Ovary (tissue), 10 donors: ENCODE measurements at places on chromosomes 5 and 9.

DNA sequence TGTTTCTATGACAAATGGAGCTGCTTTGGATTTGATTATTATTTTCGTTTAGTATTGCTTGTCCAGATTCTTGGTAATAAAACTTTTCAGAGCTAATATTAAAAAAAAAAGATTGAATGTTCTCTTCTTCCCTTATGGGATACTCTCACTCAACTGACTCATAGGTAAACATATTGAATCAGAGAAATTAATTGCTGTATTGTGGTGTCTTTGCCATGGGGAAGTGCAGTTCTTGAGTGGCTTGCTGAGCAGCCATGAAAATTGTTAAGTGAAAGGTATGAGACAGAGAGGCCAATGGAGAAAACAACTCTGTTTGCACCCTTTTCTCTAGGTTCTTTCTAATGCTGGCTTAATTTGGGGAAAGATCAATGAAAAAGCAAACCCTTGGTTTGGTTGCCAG is 149.9 kb upstream of the HMHB1 start:
- no peaks in the 10 kb centered on the region for H3K36me3 ChIP-seq
- no peak overlapping the region for H3K27ac ChIP-seq
- H3K27me3 ChIP-seq = no peaks in the 10 kb centered on the region

- DNase-seq = no peak
- H3K27me3 ChIP-seq = no peaks in the 10 kb centered on the region
- no peaks in the 10 kb centered on the region for H3K36me3 ChIP-seq
- peaks cover 1% of the 10 kb centered on the region for H3K4me1 ChIP-seq
- no peak overlapping the region for H3K4me3 ChIP-seq
- H3K27ac ChIP-seq = no peak overlapping the region
Observed at GRCh38 chr9:99169982-99170761, 51.6 kb downstream of the ALG2 start.

- H3K36me3 ChIP-seq = no peaks in the 10 kb centered on the region
- peak overlapping the region; percentile 62 for H3K27ac ChIP-seq
- no peaks in the 10 kb centered on the region for H3K27me3 ChIP-seq
Observed at GRCh38 chr9:121353241-121354061, 16.6 kb downstream of the STOM start.

- H3K4me1 ChIP-seq = no peaks in the 10 kb centered on the region
- no peak overlapping the region for H3K27ac ChIP-seq
- no peaks in the 10 kb centered on the region for H3K36me3 ChIP-seq
- H3K27me3 ChIP-seq = no peaks in the 10 kb centered on the region
Observed at GRCh38 chr5:131459216-131459615, 175.8 kb downstream of the RAPGEF6 start.

DNA sequence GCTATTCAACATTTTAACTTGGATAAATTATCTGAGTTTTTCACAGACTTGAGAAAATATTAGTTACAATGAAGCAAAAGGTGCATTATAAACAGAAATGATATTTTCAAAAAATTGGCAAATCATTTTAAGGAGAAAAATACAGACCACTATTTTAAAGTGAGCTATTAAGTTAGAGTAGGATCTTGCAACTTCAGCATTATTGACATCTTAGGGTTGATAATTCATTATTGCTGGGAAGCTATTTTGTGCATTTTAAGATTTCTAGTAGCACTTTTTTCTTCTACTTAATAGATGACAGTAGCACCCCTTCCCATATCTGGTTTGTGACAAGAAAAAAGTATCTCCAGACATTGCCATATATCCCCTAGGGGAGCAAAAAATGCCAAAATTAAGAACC is 774.1 kb downstream of the CDH12 start:
- no peaks in the 10 kb centered on the region for H3K4me1 ChIP-seq
- H3K27me3 ChIP-seq = no peaks in the 10 kb centered on the region
- no peak for DNase-seq
- no peaks in the 10 kb centered on the region for H3K36me3 ChIP-seq
- H3K27ac ChIP-seq = no peak overlapping the region

DNA sequence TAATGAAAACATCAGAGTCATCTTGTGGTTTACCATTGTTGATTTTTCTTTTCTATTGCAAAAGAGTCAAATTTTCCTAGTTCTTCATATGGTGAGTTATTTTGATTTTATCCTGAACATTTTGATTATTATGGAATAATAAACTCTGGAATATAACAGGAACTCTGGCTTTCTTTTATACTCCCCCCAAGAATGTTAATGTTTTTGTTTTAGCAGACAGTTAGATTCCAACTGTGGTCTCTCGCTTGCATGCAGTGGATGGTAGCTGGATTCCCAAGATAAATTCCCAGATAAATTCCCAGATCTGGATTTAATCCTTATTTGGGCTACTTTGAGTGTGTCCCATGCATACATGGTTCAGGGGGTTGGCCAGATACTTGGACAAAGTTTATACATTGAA is 109.8 kb downstream of the NSG2 start:
- H3K4me1 ChIP-seq = no peaks in the 10 kb centered on the region
- no peak overlapping the region for H3K4me3 ChIP-seq
- H3K36me3 ChIP-seq = no peaks in the 10 kb centered on the region

- H3K4me1 ChIP-seq = no peaks in the 10 kb centered on the region
- no peak overlapping the region for H3K4me3 ChIP-seq
- H3K27ac ChIP-seq = no peak overlapping the region
- no peaks in the 10 kb centered on the region for H3K36me3 ChIP-seq
- no peak for DNase-seq
Observed at GRCh38 chr5:40502736-40503135, 177.0 kb upstream of the PTGER4 start.
